ENCODE measurements at places on chromosomes 5 and 9.

- DNase-seq: no peak
Observed at GRCh38 chr9:134438195-134438788, 112.0 kb downstream of the RXRA start.

GRCh38 chr9:93397661-93398373, 53.7 kb upstream of the FAM120A start:
- DNase-seq: no peak

DNA sequence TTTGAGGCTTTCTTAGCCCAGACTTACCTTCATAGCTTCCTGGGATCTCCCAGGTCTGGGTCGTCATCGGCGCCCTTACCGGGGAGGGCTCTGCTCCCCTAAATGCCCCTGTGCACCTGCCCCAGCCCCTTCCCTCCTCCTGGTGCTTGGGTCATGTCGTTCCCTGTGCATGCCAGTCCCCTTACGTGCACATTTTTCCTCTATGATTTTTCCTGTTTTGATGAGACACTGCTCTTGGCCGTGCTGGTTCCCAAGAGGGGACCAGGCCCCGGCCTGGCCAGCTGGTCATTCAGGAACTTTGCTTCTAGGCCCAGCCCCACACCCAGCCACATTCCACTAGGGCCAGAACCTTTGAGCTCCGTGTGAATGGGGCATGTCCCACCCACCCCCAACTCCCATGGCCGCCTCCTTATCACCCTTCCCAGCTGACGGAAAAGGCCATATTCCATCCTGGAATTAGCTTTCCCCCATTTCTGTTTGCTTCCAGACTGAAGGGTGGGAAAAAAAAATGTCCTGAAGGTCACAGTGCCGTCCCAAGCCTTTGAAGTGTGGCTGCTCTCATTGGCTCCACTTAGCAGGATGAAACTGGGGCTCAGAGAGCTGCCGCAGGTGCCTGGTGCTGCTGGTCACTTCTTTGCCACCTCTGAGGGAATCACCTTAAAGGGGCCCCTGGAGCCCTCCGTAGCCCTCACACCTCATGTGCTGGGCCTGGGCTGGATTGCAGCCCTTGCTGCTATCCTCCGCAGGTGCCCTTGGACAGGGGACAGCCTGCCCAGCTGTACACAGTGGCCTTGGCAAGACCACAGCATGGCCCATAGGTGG, 25.1 kb downstream of the ERGIC1 start:
- no peak for DNase-seq

DNA sequence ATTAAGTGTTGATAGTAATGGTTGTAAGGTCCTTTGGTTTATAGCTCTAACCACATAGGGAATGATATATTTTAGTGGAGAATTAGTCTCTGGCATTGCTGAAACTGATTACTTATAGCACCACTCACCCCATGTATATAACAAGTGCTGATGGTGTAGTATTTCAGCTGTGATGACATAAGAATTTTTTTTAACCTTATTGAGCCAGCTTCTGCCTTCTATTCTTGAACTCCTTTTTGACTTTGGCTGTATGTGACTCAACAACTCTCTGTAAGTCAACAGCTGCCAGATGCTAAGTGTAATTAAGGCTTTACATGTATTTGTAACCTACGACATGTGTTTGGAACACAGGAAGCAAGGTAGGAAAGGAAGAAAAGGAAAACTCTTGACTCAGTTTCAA, 929.6 kb upstream of the WWC1 start:
- no peak for DNase-seq

GRCh38 chr9:109118808-109119438, 824 bp downstream of the TMEM245 start:
- peak; percentile 26 for DNase-seq

- DNase-seq: no peak
Observed at GRCh38 chr9:137276473-137277328, 825 bp upstream of the TOR4A start.

DNA sequence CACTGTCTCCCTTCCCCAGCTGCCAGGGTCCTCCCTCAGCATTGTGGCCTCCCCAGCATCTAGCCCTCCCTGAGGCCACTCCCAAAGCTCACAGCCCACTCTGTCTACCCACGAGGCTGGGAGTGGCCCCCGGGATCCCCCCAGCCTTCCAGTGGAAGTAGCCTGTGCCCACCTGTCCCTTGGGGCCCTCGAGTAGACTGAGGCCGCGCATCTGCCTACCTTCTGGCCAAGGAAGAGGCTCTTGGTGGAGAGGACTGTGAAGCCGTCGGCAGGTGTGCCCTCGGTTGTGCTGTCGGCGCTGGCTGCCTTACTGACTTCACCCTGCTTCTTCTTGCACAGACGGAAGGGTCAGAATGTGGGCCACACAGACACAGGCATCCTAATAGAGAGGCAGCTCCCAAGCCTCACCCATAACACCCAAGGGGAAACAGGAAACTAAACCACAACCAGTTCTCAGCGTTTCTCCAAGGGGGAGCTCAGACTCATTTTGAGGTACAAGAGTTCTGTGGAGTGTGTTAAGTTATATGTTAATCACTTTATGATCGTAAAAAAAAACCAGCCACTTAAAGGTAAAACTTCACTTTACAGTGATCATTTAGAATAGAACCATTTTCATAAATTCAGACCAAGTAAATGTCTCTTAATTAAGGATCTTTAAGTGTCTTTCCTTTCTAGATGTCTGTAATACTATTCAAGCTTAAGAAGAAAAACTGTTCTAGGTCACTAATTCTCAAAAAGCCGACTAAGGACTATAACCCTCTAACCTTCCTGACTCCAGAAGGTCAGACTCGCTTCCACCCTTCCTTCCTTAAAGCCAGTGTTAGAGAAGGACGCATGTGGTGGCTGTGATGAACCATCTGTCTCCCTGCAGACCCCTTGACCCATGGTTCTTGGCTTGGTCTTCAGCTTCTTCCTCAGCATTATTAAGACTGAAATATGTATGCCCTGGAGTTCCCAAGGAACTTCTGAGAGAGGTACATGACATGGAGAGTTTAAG, 38.5 kb downstream of the MACROH2A1 start:
- DNase-seq: no peak

DNA sequence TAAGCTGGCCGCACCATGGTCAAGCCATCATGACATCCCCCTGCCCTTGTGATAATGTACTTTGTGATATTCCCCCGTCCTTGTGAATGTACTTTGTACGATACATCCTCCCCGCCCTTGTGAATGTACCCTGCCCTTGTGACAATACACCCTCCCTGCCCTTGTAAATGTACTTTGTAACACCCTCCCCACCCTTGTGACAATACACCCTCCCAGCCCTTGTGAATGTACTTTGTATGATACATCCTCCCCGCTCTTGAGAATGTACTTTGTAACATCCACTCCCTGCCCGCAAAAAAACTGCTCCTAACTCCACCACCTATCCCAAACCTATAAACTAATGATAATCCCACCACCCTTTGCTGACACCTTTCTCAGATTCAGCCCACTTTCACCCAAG, 313.8 kb downstream of the CTNND2 start:
- no peak for DNase-seq

GRCh38 chr5:173826428-173827350, 61.5 kb upstream of the CPEB4 start:
- DNase-seq: no peak

GRCh38 chr5:74546796-74547195, 93.7 kb downstream of the ENC1 start:
- DNase-seq: no peak

DNA sequence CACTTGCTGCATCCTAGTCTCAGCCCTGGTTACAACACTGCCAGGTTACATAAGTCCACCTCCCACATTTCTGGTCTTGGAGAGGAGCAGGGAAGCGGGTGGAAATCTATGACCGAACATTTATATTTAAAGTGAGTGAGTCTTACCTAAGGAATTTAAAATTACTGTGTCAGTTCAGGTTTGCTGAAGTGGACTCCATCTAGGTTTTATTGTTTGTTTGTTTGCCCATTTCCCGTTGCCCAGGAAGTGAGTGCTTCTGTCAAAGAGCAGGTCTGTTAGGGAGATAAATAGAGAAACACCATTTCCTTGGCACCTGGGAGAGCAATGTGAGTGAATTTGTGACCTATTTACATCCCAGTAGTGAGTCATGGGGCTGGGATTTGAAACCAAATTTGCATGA, 179.5 kb downstream of the KIF4B start:
- no peak for DNase-seq

DNA sequence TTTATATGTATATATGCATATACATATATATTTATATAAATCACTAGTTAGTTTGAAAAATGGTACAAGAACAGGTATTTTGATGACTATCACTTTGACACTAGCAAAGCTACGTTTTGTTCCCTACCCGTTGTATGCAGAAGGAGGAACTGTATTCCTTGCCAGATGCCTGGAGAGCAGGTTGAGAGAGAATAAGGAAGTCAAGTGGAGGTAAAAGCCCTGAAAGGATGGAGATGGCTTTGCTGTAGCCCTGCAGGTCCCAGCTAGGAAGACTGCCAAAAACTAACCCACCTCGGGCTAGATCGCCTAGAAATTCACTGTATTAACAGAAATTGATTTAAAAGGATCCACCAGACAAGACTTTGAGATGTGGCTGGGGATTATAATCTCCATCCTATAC, 229.3 kb downstream of the RFX3 start:
- no peak for DNase-seq

- DNase-seq: no peak
Observed at GRCh38 chr9:130664251-130665028, at the start of gene PRDM12. Gene PRDM12, plus strand, starts transcription at chr9:130664594. Its CDS starts 60 bp downstream, at chr9:130664654.

- no peak for DNase-seq
Observed at GRCh38 chr5:59152701-59153245, 569.9 kb downstream of the RAB3C start.

DNA sequence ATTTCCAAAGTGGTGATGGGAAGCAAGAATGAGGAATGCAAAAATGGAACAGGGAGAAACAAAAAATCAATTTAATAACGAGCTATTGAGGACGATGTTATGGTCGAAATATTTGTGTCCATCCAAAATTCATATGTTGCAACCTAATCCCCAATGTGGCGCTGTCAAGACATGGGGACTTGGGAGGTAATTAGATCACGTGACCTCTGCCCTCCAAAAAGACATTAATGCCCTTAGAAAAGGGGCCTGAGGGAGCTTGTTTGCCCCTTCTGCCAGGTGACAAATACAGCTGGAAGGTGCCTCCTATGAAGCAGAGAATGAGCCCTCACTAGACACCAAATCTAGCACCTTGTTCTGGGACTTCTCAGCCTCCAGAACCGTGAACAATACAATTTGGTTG, 315.2 kb upstream of the CDH9 start:
- no peak for DNase-seq

DNA sequence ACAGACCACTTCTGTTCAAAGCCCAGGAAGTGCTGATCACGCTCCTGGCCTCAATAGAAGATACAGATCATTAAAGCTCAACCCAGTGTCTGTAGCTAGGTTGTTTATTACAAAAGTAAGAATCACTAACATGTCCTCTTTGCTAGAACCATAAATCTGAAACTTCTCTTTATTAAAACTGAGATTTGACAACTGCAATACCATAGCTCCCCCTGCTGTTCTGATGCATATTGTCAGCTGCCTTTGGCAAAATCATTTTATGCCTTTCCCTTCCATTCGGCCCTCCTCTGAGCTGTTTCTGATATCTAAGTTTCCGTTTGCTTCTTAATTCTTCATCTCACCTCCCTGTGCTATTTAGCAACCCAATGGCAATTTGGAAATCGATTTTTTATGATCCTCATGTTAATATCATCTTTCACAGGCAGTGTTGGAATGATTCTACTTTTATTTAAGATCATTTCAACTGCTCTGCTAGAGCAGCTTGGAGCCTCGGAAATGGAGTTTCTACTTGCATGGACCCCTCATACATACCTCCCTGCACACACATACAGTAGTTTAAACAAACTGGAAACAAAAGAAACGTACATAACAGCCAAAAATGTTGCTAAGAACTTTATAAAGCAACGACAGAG, 998.8 kb downstream of the MAT2B start:
- DNase-seq: no peak

- DNase-seq: no peak
Observed at GRCh38 chr5:61283471-61283870, 48.6 kb upstream of the ZSWIM6 start.

- DNase-seq: no peak
Observed at GRCh38 chr5:134536876-134537275, 11.4 kb downstream of the JADE2 start.

DNA sequence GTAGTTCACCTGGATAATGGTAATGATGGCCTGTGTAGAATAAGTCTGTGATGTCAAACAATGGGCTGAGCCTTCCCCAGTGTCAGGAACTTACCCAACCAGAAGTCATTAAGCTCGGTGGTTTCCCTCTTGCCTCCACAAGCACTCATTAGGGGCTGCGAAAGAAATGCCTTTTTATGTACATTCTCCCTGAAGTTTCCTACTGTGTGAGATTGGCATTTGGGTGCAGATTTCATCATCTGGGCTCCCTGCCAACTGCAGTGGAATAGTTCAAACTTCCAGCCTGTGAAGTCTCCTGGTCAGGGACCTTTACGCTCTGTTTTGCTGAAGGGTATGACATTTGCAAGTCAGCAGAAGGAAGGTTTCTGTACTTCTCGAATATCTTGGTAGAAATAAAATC, 41.6 kb upstream of the TMEM215 start:
- DNase-seq: no peak

- no peak for DNase-seq
Observed at GRCh38 chr5:180345186-180345585, 8.0 kb downstream of the GFPT2 start.

DNA sequence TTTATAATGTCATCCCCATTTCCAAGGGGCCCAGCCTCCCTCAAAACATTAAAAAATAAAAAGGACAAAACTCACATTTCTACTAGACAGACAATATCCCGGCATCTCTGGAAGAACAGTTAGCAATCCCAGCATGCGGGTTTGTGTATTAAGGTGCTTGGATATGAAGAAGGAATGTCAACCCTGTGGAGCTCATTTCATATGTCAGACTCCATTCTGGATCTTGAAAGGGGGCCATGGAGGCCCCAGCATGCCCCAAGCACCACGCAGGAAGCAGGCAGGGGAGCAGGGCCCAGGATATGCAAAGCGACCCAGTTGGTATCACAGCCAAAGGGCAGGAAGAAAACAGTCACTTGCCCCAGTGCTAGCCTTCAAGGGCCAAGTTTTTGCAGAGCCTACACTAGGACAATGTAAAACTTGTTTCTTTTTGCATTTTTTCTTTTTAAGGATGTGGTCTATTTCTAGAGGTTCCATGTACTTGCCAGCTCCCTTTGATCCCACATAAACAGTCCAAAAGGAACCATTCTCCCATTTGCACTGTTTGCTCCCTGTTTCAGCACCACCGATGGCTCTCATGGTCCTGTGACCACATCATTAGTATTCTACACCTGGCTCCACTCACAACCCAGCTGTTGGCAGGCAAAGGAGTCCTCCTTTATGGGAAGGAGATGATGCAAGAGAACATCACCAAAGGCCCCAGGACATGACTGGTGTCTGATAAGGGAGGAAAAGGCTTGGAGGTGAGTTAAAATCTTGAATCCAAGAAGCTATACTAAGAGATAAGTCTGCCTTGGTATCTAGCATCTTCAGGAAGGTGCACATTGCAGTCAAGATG, 58.3 kb downstream of the FGF1 start:
- no peak for DNase-seq
